Suppressor macrophage treated with lipopolysaccharide for 1 hour (primary cell): ENCODE measurements at places on chromosomes 3 and 15.

DNA sequence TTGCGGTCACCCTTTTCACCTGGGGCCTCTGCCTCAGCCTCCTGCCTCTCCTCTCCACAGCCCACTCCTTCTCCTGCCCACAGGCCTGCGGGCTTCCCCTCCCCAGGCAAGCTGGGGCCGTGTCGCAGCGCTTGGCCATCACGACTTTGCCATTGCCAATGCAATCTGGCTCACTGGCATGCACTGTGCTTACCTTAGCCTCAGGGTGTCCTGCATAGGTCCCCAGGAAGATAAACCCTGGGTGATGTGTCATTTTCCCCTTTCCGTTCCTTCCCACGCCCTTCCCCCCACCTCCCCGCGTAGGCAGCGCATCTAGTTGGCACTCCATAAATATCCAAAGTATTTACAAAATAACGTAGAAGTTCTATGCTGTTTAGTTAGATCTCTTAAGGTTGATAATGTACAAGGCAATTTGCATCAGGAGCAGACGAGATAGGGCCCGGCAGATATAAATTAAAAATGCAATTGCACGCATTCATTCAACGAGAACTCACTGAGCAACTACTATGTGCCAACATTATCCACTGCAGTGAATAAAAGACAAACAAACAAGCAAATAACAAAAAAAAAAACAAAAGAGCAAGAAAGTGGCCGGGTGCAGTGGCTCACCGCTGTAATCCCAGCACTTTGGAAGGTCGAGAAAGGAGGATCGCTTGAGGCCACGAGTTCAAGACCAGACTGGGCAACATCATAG is 973 bp upstream of the COPG1 start:
- DNase-seq, result no peak

DNA sequence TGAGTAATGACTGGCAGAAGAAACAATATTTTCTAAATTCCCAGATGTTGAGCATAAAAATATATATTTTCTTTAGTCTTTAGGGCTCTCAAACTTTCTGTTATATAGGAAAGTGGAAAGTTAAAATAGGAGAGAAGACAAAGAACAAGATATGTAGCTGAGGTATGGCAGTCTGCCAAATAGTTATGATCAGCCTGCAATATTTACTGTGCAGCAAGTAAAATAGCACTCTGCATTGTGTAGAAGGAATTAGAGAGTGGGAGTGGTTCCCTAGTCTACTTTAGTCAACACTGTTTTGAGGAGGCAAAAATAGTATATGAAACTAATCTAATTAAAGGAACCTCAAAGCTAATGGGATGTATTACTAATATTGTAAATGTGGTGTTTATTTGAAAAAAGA is 978.1 kb upstream of the ALCAM start:
- no peak for DNase-seq

DNA sequence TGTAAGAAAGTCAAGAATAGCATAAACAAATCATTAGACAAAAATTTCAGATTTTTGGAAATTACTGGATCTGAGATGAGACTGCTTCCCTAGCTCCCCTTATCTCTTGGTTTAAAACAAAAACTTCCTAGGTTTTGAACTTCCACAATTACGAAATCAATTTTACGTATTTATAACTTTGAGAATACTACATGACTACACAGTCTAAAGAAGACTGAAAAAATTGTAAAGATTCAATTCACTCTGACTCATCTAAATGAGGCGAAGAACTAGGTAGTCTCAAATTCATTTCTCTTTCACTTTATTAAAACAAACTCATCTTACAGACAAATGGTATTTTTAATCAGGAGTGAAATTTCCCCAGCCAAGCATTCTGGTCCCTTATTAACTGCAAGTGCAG is 10.3 kb downstream of the CCDC54 start:
- peak; percentile 38 for DNase-seq

DNA sequence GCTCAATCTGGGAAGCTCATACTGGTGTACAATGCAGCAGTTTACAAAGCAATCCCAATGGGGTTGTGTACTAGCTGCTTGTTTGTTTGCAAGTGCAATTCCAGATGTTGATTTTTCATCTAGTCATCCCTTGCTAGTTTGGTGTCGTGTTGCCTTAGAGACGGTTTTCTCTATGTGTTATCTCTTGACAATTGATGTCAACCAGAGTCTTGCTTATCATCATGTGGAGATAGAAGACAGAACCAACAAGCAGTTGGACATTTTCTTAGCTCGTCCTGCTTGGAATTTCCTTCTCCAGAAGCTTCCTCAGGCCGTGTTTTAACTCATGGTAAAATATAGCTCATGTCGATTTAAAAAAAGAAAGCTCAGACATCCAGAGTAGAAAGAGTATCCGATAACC is 262.0 kb upstream of the KCNH8 start:
- DNase-seq, result no peak

DNA sequence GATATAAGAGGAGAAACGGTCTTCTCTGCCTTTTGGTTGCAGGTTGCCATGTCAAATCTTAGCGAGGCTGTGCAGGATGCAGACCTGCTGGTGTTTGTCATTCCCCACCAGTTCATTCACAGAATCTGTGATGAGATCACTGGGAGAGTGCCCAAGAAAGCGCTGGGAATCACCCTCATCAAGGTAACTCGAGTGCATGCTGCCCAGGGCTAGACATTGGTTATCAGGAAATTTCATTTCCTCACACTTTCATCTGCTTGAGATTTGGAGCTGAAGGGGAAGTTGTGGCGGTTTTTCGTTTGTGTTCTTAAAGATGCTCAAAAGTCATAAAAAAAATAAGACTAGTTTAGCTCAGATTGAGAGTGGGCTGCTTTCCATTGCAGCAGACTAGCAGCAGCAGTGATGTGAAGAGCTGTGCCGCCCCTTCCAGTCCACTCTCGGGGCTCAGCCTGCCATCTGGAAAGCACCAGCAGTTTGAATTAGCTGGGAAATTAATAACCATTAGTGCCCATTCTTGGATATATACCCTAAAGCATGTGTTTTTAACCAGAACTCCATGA is 32.2 kb downstream of the GPD1L start:
- peak; percentile 12 for DNase-seq

DNA sequence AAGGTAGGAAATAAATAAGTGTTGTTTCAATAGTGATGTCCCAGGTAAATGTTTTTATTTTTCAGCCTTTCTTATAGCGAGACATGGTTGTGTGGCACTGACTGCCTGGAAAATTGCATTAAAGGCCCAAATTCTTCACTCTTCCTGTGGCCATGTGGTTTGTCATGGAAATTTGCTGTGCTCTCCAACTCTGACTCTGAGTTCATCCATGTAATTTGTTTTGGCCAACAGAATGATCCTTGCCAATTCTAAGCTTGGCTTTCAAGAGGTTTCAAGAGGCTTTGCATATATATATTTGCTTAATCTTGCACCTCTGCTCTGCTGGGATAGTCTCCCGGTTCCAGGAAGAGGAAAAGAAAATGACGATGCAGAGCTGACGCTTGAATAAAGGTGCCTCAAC is 107.5 kb upstream of the ARHGEF26 start:
- no peak for DNase-seq

DNA sequence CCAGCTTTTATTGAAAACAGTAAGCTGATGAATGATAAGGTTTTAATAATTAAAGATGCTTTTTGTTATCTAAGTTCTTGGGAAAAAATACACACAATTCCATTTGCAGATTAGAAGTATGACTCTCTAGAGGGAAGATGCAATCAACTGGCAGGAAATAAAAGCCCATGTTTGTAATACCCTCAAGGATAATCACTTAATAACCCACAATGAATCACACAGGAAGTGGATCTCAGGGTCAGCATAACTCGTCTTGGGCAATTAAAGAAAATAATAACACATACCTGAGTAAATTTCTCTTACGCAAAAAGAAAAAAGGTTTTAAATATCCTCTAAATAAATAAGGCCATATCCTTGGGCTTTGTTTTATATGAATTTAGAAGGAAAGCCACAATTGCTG is 9.4 kb upstream of the EID1 start:
- no peak for DNase-seq

DNA sequence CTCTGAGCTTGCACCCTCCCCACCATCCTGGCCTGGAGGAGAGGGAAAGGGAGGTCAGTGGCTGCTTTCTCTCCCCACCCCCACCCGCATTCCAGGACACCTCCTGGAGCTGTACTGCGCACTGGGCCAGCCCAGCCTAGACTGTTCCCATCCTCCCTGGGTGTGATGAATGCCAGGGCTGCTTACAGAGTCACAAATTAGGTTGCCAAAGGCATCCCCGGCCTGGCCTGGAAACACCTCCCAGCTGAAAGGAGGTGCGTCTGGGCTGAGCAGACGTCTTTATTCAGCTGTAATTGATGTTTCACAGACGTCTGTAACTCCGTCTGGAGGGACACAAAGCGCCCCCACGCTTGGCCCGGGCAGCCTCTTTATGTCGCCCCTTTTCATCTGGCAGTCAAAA is 47.6 kb downstream of the RHCG start:
- DNase-seq, result no peak

GRCh38 chr15:57505056-57505715 is 86.5 kb upstream of the MYZAP start:
- DNase-seq, result no peak

GRCh38 chr3:177484206-177484605 is 286.9 kb upstream of the TBL1XR1 start:
- no peak for DNase-seq
